ENCODE measurements at places on chromosomes 2 and 18. TPM values are rescaled to one million over a fixed set of nuclear protein-coding genes. Genes with fewer than 3 reads are reported as not detected.

GRCh38 chr2:95208106-95208505, 785 bp downstream of the ZNF892 start:
- H3K4me3 ChIP-seq = peak overlapping the region; percentile 52
- H3K4me1 ChIP-seq = no peaks in the 10 kb centered on the region
- H3K27me3 ChIP-seq = no peaks in the 10 kb centered on the region
- no peak overlapping the region for H3K27ac ChIP-seq

GRCh38 chr2:111042261-111042660, 78.5 kb upstream of the BCL2L11 start:
- DNase-seq = no peak
- H3K27me3 ChIP-seq = no peaks in the 10 kb centered on the region
- H3K4me3 ChIP-seq = no peak overlapping the region

DNA sequence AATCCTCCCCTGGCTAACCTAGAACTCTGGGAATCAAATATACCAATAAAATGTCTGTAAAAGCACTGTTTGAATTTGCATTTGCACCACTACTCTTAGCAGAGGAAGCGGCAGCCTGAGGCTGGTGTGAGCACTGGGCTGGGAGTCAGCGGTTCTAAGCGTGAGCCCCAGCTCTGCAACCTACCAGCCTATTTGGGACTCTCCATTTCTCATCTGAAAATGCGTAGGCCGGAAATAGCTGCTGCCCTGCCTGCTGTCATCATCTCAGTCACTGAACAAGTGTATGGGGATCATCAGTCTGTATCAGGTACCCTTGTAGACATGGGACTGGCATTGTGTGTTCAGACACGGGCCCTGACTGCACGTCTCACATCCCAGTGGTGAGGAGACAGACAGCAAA, 194.3 kb downstream of the ANKRD30B start:
- DNase-seq = no peak
- H3K36me3 ChIP-seq = no peaks in the 10 kb centered on the region
- no peak overlapping the region for H3K4me3 ChIP-seq

- H3K36me3 ChIP-seq = no peaks in the 10 kb centered on the region
- H3K27me3 ChIP-seq = no peaks in the 10 kb centered on the region
- peaks cover 27% of the 10 kb centered on the region for H3K4me1 ChIP-seq
Observed at GRCh38 chr2:47225061-47225783, 70.1 kb upstream of the STPG4 start.

- H3K4me3 ChIP-seq = no peak overlapping the region
- H3K27me3 ChIP-seq = no peaks in the 10 kb centered on the region
- H3K36me3 ChIP-seq = no peaks in the 10 kb centered on the region
- no peak for DNase-seq
- no peak overlapping the region for H3K27ac ChIP-seq
Observed at GRCh38 chr18:48597110-48597509, 58.3 kb downstream of the CTIF start.

GRCh38 chr2:112168422-112169124, 30.4 kb downstream of the FBLN7 start:
- no peak for DNase-seq
- H3K4me3 ChIP-seq = no peak overlapping the region
- H3K27ac ChIP-seq = no peak overlapping the region
- H3K36me3 ChIP-seq = no peaks in the 10 kb centered on the region

GRCh38 chr2:190407246-190407661, 901 bp upstream of the MFSD6 start:
- H3K27me3 ChIP-seq = no peaks in the 10 kb centered on the region
- H3K27ac ChIP-seq = no peak overlapping the region
- H3K36me3 ChIP-seq = no peaks in the 10 kb centered on the region
- H3K4me3 ChIP-seq = peak overlapping the region; percentile 76
- no peak for DNase-seq

DNA sequence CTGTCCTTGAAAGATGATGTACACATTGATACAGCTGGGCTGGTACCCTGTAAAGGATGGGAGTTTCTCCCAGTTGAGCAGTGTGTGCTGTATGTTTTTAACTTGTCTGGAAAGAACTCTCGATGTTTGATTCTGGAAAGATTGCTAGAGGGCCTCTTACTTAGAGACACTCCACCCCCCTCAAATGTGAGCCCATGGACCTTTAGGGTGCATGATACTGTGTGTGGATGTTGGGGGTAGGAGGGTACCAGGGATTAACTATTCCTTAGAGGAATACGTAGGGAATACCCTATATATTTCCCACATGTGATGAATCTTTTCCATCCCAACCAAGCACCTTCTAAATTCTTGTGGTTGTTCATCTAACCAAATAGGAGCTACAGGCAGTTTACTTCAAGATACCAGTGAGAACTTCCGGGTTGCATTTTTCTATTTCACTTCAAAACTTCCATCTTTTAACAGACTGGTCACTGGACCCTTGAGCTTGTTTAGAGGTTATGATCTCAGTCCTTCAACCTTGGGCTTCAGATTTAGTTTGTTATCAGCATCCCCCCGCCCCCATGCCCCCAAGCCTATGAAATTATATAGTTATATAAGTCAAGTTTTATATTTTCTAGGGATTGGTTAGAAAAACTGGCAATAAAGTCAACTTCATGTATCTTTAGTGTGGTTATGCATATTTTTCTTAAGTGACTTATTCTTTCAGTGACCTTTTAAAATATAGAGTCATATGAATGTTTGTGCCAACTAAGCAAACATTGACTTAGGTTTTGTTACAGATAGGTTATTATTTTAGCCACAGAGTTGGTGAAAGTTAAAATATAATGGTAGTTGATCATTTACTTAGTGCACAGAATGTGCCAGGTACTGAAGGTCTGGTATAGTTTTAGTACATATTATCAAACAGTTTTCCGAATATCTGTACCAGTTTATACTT, 18.2 kb downstream of the AFTPH start:
- H3K27me3 ChIP-seq = no peaks in the 10 kb centered on the region
- no peaks in the 10 kb centered on the region for H3K36me3 ChIP-seq
- no peak overlapping the region for H3K4me3 ChIP-seq
- H3K27ac ChIP-seq = peak overlapping the region; percentile 49
- DNase-seq = no peak

Gene MROH2A
- total RNA-seq = 1.7 TPM

Gene CBLN2
- not detected for total RNA-seq

Gene TEX44
- not detected for total RNA-seq

Gene NAPG
- 13.9 TPM for total RNA-seq

Gene LBX2
- 1.4 TPM for total RNA-seq

Gene TRAF3IP1
- 12.0 TPM for total RNA-seq

Gene C1QL2
- total RNA-seq = not detected

Gene LRP1B
- 1.7 TPM for total RNA-seq

Measured in right lobe of liver (tissue), 6 donors.